Type B pancreatic cell (in vitro differentiated cells): ENCODE measurements at places on chromosomes 13 and 19.

DNA sequence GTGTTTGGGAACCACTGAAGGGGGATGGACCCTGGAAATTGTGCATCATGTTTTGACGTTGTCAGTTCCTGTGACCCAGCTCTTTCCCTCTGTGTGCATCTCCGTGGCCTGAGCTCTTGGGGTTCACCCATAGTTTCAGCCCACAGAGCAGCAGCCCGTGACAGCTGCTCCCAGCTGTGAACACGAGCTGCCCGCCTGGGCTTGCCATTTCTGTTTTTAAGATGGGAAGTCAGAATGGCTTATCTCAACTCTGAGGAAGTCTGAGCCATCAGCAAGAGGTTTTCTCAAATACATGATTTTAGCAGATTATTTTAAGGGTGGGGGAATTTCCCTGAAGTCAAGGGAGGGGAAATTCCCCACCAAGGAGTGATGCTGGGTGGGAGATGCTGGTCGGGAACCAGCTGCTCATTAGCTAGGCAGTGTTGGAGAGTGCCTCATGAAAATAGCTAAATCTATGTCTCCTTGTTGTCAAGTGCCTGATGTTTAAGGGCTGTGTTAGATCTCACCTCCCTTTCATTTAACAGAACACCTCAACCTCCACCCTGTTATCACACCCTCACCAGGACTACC, 34.8 kb upstream of the C1QTNF9 start:
- no peak for DNase-seq

DNA sequence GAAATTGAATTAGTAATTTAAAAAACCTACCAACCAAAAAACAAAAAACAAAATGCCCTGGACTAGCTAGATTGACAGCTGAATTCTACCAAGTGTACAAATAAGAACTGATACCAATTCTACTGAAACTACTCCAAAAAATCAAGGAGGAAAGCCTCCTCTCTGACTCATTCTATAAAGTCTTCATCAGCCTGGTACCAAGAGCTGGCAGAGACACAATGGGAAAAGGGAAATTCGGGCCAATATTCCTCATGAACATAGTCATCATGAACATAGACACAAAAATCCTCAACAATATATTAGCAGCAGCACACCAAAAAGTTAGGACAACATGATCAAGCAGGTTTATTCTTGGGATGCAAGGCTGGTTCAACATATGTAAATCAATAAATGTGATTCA, 2667.7 kb upstream of the PCDH20 start:
- no peak for DNase-seq

DNA sequence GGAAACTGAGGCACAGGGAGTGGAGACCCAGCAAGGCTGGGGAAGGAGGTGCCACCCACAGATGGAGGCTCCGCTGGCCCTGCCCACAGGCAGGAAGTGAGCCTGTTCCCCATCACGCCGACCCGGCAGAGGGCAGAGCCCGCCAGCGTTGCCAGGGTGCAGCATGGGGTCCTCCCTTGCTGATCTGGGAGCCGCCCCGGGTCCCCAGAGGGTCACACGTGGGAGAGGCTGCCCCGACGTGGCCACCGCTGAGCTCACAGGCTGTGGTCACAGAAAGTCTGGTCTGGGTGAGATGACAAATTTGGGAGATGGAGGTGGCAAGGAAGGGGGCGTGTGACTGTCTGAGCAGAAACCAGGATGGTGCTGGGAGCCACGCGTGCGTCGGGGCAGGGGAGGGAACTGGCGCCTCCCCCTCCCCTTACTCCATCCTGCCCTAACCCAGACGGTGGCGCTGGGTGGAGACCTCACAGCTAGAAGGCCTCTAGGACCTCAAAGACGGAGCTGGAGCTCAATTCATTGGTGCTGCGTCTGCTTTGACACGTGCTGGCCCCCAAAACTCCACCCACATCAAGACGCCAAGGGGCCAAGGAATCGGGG, 7.7 kb downstream of the MEX3D start:
- DNase-seq: no peak

GRCh38 chr13:113833111-113833830, 30.6 kb downstream of the GAS6 start:
- DNase-seq: no peak

- no peak for DNase-seq
Observed at GRCh38 chr13:99528547-99528946, 27.3 kb downstream of the TM9SF2 start.

DNA sequence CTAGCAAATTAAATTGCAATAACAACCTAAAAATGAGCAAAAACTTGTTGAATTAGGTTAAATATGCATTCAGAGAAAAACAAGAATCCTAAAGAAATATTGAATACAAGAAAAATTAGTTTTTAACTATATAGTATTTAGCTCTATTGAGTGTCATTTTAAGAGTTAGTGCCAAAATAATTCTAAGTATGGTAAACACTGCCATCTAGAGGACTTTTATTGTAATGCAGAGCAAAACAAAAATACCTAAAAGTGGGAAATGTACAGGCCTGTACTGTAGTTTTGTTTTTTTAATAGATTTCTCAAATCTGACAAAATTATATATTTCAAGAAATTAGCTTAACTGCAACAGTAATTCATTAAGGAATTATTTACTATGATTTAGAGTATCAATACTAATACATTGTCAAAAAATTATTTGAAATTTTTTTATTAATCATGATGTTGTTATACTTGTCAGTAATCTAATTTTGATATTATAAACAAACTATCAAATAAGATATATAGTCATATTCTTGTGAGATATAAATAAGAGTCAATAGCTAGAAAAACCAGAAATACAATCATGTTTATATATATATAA, 8.2 kb upstream of the PCDH9 start:
- no peak for DNase-seq

DNA sequence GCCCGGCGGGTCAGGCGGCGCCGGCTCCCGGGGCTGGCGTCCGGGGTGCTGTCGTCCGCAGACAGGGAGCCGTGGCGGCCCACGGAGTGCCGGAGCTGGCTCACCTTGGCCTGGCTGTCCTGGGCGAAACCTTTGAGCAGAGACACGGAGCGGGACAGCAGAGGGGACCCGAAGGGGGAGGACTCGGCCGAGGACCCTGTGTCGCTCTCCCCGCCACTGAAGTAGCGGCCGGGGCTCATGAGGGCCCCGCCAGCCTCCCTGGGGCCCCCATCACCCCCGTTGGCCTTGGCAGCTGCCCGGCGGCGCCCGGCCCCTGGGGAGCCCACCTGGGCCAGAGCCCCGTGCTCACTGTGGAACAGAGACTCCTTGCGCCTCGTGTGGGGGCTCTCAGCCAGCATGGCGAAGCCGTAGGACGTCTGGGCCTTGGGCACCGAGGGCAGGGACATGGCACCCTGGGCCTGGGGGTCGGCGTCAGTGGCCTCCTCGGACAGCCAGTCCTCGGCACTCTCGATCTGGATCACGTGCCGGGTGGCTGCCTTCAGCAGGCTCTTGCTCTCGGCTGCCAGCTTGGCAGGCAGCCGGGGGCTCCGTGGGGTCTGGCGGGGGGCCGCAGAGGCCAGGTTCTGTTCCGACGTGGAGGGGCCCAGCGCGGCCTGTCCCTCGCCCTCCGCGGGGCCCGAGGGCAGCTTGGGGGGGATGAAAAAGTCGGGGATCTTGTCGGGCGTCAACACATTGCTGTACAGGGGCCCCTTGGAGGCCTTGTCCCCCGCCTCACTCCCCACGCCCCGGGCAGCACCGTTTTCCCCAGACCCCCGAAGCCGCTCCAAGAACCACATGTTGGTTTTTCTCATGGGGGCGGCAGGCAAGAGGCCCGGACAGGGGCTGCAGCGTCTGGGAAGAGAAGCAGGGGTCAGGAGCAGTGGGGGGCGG, 1.2 kb downstream of the C2CD4C start:
- DNase-seq: no peak
